Right cardiac atrium (tissue), 5 donors: ENCODE measurements at places on chromosomes 3 and 15. TPM values are rescaled to one million over a fixed set of nuclear protein-coding genes. Genes with fewer than 3 reads are reported as not detected.
A peak's percentile ranks its signal among the peaks of the same experiment; 100 is the strongest.

Gene FBXW12
- total RNA-seq, result not detected

Gene C3orf18
- 38.2 TPM for total RNA-seq

Gene LMAN1L
- total RNA-seq, result 151 TPM

Gene ZNF502
- 3.4 TPM for total RNA-seq

GRCh38 chr3:64417816-64418215 lies 192.6 kb upstream of the PRICKLE2 start:
- DNase-seq, result no peak

DNA sequence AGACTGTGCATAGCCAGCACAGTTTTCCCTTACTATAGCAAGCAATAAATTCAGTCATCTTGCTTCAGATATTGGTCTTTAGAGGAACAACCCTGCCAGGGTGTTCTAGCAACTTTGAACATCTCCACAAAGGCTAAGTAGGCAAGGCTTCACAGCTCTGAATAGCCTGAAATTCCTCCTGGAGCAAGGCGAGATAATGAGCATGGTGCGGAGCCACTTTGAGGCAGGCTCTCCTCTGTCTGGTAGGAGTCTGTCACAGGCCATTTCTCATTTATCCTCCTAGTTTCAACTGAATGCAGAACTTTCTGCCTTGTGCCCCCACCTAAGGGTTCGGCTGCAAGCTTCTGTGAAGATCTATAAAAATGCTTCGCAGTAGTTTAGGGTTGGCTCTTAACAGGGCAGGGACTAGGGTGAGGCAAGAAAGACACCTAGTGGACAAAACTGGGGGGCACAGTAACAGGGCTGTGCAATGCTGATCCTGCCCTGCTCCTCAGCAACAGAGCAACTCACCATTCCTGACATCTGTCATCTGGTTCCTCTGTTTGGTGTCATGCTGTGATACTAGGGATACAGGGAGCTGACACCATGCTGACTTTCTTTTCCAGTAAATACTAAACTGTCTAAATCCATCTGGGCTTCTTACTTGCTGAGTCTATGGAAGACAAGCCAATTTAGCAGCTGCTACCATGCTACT lies 16.6 kb upstream of the EHHADH start:
- no peak for DNase-seq

- no peak for DNase-seq
These were observed 13.2 kb downstream of the TSC22D2 start for GRCh38 chr3:150421256-150421655.

GRCh38 chr3:106691476-106691875 lies 685.8 kb upstream of the CCDC54 start:
- DNase-seq, result no peak

DNA sequence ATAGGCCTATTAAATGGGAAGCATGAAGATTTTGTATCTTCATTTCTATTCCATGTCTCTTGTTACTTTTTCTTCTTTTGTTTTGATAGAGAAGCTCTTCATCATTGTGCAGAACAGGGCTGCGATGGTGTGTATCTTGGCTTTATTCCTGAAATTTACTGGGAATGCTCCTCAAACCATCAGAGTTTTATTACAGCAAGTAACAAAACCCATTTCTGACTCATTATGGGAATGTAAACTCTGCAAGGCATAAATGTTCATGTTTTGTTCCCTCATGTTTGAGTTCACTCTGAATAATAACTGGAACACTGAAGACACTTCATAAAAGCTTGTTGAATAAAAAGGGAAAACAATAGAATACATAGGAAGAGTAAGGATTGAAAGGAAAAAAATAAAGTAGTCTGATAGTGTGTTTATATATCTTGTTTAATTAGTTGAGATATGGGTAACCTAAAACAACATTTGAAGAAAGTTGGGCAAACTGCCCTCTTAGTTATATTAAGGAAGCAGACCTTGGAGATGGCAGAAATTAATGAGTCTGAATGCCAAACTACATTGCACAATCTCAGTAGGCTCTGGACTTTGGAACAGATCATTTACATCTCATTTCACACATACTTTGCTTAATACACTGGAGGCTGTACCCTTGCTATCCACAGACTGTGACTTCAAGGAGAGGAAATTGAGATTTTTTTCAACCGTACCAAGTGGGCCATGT lies 521.5 kb downstream of the GRM7 start:
- DNase-seq, result no peak

DNA sequence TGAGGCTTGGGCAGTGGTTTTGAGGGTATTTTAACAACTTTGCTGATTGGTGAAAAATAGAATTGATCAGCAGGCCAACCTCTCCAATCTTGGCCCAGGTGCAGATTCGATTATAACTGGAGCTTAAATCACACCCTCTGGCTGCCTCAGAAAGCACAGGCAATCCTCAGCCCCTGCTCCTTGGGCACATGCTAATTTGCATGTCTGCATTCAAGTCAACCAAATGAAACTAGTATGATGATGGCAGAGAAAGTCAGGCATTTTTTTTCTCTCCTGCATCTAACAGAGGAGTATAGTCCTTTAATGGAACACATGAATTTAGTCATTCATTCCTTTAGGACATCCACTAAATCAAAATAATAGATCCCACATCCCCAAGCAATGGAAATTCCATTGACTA lies 16.8 kb upstream of the NMNAT3 start:
- DNase-seq, result no peak

GRCh38 chr3:9947025-9947995 lies 4.9 kb downstream of the PRRT3 start:
- DNase-seq, result peak; percentile 90
